ENCODE measurements at places on chromosomes 4 and X.

- DNase-seq, result no peak
Measured at GRCh38 chr4:10622728-10623127, 61.8 kb downstream of the CLNK start.

- peak; percentile 72 for DNase-seq
Measured at GRCh38 chrX:110407910-110408545, 49.4 kb downstream of the RTL9 start.

DNA sequence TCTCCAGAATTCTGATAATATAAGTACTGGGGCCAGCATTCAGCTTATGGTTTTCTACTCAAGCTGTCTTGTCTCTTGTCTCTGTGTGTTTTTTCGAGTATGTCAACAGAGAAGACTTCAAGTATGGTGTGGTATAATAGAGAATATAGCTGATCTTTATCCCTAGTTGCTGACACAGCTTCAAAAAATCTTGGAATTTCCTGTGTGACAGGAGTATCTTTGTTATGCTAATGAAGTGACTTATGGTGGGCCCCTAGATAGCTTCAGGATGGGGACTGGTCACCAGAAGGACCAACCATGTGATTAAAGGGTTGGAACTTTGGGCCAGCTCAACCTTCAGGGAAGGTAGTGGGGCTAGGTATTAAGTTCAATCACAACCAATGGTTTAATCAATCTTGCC, 2.9 kb downstream of the GPRASP3 start:
- DNase-seq, result no peak

DNA sequence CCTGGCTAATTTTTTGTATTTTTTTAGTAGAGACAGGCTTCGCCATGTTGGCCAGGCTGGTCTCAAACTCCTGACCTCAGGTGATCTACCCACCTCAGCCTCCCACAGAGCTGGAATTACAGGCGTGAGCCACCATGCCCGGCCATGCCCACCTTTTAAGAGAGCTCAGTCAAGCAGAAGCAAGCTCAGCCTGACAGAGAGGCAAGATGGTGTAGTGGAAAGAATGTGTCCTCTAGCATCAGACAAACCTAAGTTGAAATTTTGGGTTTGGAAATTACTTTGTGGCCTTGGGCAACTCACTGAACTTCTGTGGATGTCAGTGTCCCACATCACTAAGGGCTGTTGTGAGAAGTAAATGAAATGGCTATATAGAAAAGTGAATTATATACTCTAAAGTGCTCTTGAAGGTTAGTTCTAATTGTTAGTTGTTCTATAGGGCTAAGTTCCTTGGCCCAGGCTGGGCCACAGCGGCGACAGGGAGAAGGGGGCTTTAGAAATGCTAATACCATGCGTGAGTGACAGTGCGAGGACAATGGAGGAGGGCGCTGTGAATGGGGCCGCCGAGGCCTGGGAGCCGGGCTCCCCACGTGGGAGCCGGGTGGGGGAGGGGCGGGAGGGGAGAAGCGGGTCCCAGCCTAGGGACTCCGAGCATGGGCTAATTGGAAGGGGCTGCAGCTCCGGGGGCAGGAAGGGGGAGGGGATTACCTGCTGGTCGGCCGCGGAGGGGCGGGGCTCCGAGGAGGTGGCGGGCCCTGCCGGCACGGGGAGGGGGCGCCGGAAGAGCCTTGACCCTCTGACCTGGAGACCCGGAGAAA, 15.6 kb downstream of the PJA1 start:
- DNase-seq, result no peak

DNA sequence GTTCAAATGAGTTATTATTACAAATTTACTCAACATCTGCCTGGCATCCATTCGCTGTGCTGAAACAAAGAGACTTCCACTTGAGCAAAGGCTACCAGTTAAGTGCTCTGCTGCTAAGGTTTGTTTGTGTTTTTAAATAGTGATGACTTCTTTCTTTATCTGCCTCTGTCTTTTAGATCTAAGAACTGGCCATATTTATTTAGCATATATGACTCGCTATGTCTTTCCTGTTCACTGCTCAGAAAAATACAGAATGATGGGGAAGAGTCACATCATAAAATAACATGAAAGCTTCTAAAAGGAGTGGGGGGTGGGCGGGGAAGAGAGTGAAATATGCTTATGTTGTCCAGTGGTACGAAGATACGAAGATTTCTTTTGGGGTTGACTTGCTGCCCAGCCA, 322.2 kb downstream of the GPAT3 start:
- DNase-seq, result no peak

DNA sequence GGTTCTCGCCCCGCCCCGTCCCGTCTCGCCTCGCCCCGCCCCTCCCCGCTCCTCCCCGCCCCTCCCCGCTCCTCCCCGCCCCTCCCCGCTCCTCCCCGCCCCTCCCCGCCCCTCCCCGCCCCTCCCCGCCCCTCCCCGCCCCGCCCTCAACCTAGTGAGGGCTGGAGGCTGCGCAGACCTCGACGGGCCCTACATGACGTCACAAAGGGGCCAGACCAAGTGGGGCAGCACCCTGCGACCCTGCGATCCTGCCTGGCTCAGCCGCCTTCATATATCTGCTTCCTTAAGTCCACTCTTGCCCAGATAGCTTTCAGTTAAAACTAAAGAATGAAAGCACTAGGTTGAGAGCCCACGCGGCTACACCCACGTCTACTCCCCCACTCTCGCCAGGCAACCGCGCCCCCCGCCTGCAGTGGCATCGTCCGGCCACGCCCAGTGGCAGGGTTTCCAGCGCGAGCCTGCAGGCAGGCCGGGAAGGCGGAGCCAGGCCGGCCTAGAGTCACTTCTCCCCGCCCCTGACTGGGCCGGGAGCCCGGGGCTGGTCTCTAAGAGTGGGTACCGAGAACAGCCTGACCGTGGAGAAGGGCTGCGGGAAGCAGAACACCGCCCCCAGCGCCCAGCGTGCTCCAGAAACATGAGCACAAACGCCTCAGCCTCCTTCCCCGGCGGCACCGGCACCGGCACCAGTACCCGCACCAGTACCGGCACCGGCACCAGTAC, 1.5 kb upstream of the MAOA start:
- DNase-seq, result peak; percentile 63

- no peak for DNase-seq
Measured at GRCh38 chr4:177194906-177195305, 114.8 kb upstream of the NEIL3 start.

DNA sequence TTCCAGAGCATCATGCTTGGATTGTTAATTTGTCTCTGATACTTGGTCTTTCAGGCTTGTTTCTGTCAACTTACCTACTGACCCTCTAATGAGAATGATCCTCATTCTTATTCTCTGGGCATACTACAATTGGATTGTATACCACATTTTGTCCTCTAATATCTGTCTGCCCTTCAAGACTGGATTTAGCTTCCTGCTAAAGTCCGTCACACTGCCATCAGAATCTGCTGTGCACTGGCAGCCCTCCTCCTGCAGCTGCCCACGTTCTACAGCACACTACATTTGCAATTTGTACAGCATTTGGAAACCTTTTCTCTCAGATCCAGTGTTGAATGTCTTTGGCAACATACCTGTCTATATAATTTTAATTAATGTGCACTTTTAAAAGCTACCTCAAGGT, 183.1 kb downstream of the ZNF330 start:
- DNase-seq, result no peak

DNA sequence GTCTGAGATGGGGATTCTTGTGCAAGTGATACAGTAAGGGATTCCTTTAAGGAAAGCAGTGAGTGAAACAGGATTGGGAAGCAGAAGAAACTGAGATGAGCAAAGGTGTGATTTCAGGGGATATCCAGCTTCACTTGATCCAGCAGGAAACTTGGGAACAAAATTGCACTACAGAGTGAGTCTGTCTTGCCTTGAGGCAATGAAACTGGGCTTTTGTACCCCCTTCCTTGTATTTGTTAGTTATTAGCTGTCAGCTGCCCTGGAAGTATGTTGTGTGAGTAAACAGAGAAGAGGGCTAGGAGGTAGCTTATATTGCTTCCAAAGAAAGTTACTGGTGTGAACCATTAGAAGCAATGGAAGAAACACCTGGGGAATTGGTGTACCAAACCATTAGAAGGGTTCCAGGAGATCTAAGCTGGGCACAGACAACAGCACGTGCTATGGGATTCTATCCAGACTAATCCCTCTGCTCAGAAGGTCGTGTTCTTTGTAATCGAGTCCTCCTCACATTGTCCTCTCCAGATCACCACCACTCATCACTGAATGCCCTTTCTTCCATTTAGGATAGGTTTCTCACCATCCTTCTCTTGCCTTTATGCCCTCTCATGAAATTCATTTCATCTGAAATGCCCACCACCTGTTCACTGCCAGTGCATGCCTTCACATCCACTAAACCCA, 76.0 kb downstream of the PDLIM5 start:
- DNase-seq, result no peak

DNA sequence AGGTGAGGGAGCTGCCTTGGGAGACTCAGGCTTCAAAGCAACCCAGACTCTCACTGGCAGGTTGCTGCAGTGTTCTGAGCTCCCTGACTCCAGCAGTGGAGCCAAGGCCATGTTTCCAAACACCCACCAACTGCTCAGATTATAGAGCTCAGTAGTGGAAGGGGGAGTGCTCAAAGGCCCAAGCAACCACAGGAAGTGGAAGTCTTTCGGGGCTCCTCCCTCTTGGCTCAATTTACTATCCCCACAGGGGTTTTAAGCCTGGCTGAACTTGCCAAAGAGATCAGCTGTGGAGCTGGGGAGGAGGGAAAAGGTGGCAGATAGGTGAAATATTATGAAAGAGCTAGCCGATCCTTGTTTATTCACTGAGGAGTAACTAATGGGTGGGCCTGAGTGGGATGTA, 82.5 kb downstream of the HPRT1 start:
- DNase-seq, result no peak

GRCh38 chr4:100492129-100492528, 25.7 kb downstream of the EMCN start:
- no peak for DNase-seq

DNA sequence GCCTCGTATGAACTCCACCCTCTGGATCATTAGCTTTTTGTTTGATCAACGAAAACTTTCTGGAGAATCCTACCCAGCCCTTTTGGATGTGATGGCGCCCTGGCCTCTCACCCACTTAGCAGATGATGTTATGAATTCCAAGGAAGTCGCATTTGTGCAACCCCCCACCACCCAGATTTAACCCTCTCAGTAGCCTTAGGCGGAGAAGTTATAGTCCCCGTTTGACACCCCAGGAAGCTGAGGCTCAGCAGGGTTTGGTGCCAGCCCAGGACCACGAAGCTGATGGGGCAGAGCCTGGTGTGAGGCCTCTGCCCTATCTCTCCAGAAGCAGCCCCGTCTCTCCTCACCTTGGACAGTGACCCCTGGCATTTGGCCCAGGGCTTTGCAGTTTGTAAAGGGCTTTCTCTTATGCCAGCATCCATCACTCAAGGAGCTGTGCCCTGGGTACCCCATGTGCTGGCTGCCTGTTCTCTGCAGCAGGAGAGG, 1.0 kb downstream of the WFS1 start:
- DNase-seq, result no peak

GRCh38 chr4:182916483-182917181, 554 bp downstream of the DCTD start:
- DNase-seq, result no peak

GRCh38 chrX:44462850-44463249, 79.8 kb downstream of the FUNDC1 start:
- DNase-seq, result no peak

GRCh38 chr4:124372916-124373315, 339.6 kb downstream of the ANKRD50 start:
- DNase-seq, result no peak

DNA sequence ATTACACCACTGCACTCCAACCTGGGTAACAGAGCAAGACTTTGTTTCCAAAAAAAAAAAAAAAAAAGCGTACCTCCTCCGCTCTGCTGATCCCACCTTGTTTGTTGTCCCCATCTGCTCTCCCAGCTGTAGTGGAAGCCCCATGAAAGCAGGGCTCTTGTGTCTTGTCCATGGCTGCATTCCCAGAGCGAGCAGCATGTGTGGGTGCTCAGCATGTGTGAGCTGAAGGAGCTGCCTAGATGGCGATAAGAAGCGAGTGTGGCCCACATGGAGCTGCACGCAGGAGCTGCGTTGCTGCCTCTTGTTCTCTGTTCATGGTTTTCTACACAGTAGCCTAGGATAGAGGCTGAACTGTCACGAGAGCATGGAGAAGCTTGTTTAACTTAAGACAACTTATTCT, 12.4 kb downstream of the NSD2 start:
- DNase-seq, result no peak

DNA sequence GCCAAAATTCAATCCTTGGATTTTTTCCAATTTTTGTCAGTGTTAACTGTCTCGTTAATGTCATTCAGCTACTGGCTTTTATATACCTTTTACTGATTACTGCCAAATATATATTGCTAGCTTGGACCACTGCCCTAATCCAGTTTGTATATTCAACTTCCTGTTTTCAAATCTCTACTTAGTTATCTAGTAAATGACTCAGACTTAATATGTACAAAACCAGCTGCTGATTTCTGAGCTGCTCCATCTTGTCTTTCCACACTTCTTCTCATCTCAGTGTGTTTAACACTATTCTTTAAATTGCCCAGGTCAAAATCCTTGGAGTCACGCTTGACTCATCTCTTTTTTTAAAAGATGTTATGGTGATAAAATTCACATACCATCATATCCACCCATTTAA, 1196.7 kb downstream of the RAPGEF2 start:
- no peak for DNase-seq

GRCh38 chrX:123906557-123907316, 46.9 kb downstream of the XIAP start:
- DNase-seq, result no peak

DNA sequence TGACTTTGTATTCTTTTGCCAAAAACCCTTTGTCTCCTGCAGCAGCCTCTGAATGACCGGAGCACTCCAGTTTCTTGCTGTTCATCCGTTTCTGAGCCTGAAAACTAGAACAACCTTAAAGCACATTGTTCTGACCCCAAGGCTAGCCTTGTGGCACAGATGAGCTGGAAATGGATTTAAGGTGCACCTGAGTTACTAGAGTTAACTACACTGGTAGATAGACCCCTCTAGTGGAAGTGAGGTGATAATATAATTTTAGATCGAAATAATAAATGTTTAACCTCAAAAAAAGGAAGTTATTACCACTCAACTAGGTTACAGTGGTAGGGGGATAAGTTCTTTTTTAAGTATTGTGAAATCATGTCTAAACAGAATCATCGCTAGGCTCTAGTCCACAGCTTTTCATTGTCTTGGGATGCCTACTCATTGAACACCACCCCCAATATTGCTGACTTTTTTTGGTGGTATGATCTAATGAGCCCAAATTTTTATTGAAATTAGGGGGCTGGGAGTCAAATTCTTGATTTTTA, 2.7 kb downstream of the PLS3 start:
- DNase-seq, result no peak

- no peak for DNase-seq
Measured at GRCh38 chr4:55169352-55169961, 44.1 kb upstream of the KDR start.

GRCh38 chrX:121457096-121457495, 409.7 kb downstream of the GLUD2 start:
- no peak for DNase-seq

DNA sequence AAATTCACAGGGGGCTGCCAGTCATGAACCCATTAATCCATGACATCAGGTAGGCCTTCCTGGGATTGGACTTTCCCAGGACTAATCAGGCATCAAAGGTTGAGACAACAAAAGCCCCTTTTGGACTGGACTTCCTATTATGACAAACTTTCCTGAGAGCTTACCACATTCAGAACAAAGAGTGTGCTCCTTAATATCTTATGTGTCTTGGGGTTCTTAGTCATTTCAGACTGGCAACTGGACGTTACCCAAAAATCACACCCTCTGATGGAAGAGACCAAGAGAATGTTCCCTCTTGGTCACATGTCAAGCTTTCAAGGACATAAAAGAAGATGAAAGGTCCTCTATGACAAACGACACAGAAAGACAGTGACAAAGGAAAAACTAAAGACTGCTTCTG, 31.6 kb upstream of the PPP1R2C start:
- no peak for DNase-seq

GRCh38 chr4:80370635-80371034, 35.1 kb downstream of the CFAP299 start:
- no peak for DNase-seq

All from stimulated activated CD4-positive, alpha-beta T cell treated with anti-CD3 and anti-CD28 coated beads, Interleukin-12 subunit alpha, Interleukin-12 subunit beta, amount 100 ng/mL, for 48 hours (primary cell).